Upper lobe of right lung (tissue), 1 donor: ENCODE measurements at places on chromosomes 12 and 14.

- no peak for DNase-seq
Observed at GRCh38 chr14:21475767-21476522, 814 bp downstream of the RAB2B start.

GRCh38 chr12:113290506-113290905, 44.4 kb downstream of the SLC8B1 start:
- no peak for DNase-seq

- DNase-seq, result no peak
Observed at GRCh38 chr14:73223049-73223448, 14.3 kb upstream of the PAPLN start.

DNA sequence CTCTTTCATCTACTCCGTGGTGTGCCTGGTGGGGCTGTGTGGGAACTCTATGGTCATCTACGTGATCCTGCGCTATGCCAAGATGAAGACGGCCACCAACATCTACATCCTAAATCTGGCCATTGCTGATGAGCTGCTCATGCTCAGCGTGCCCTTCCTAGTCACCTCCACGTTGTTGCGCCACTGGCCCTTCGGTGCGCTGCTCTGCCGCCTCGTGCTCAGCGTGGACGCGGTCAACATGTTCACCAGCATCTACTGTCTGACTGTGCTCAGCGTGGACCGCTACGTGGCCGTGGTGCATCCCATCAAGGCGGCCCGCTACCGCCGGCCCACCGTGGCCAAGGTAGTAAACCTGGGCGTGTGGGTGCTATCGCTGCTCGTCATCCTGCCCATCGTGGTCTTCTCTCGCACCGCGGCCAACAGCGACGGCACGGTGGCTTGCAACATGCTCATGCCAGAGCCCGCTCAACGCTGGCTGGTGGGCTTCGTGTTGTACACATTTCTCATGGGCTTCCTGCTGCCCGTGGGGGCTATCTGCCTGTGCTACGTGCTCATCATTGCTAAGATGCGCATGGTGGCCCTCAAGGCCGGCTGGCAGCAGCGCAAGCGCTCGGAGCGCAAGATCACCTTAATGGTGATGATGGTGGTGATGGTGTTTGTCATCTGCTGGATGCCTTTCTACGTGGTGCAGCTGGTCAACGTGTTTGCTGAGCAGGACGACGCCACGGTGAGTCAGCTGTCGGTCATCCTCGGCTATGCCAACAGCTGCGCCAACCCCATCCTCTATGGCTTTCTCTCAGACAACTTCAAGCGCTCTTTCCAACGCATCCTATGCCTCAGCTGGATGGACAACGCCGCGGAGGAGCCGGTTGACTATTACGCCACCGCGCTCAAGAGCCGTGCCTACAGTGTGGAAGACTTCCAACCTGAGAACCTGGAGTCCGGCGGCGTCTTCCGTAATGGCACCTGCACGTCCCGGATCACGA, 2.2 kb downstream of the SSTR1 start:
- no peak for DNase-seq

- DNase-seq, result no peak
Observed at GRCh38 chr12:113472191-113473121, 785 bp upstream of the LHX5 start.

GRCh38 chr12:5537771-5538170, 105.9 kb downstream of the NTF3 start:
- DNase-seq, result no peak

- DNase-seq, result no peak
Observed at GRCh38 chr12:39499296-39499695, 56.4 kb upstream of the KIF21A start.
